ENCODE measurements at places on chromosomes 13 and 19.

DNA sequence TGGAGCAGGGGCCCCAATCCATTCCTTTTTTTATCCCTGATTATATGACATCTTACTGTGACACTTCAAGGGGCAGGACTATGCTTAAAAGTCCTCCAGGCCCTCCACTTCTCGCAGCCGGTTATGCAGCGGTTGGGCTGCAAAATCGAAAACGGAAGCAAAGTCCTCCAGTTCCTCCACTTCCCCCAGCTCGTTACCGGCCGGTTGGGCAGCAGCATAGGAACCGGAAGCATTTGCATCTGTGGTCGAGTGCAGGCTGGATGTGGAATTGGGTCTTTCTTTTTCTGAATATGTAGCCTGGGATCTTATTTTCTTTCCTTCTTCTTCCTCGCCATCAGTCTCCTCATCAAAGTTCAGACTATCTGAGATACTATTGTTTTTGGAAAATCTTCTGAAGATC is 46.1 kb downstream of the OXGR1 start:
- no peak for DNase-seq

DNA sequence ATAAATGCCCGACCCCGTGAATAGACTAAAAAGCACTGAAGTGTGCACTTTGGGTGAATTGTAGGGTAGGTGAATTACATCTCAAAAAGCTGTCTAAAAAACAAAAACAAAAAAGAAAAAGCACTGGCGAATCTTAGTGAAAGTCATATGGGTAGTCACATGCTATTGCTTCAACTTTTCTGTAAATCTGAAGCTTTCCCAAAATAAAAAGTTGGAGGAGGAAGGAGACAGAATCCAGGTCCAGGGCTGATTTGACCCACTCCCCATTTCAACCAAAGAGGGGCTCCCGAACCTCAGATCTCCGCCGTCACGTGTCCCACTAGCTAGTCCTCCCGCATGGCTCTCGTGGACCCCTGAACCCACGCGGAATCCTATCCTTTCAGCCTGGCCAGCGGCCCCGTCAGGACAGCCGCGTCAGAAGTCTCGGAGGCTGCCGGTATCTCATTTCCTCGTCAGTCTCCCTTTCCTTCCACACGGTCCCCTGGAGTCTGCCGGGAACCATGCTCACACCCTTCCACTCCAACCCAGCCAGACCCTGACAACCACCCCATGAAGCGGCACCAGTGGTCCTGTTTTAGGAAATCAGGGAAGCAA is 6.1 kb downstream of the PPP1R12C start:
- no peak for DNase-seq

DNA sequence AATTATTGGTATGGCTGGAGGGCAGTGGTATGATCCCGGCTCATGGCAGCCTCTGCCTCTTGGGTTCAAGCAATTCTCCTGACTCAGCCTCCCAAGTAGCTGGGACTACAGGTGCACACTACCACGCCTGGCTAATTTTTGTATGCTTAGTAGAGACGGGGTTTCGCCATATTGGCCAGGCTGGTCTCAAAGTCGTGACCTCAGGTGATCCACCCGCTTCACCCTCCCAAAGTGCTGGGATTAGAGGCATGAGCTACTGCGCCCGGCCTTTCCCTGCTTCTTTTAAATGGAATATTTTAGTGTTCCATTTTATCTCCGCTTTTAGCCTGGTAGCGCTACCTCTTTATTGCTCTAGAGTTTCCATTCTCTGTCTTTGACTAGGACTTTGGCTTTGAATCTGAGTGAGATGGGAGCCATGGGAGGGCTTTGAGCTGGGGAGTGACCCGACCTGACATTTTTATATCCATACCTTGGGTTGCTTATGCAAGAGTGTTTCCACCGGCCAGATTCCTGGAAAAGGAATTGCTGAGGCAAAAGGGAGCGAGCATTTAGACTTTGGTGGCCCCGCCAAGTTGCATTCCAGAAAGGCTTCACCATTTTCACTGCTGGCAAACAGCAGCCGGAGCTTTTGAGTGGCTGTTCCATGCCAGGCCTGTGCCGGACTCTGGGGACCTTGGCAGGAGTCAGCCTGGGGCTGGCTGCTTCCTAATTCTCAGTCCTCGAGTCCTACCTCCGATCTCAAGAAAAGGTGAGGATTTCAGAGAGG is 22.9 kb downstream of the BICRA start:
- no peak for DNase-seq

- no peak for DNase-seq
Observed at GRCh38 chr19:18046059-18046718, 38.2 kb downstream of the ARRDC2 start.

- DNase-seq = no peak
Observed at GRCh38 chr19:33233056-33233873, 7.6 kb upstream of the SLC7A10 start.

DNA sequence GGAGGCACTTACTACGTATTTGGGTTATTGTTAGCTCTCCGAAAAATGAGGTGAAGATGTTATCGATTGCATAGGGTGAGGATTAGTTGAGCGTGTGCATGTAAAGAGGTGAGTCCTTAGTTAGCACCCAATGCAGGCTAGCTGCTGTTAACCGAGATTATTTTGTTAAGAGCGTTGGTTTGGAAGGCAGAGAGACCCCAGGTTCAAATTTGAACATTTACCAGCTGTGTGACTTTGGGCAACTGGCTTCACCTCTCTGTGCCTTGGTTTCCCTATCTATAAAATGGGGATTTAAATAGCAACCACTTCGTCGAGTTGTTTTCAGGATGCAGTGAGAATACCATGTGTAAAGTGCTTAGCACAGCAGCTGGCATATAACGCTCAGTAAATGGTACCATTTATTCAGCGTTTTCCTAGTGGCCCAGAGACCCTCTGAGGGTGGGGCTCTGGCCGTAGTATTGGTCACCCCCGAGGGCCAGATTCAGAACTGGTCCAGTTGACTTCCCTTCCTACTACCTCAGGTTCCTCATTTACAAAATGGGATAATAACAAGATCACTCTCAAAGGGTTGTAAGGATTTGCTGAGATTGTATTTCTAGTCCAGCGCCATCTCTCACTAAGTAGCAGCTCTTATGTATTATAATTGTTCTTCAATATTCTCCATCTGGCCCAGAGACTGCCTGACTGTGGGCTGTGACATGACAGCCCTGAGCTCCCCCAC is 887 bp downstream of the SIPA1L3 start:
- DNase-seq = no peak

- no peak for DNase-seq
Observed at GRCh38 chr13:30623392-30623791, 5.7 kb downstream of the USPL1 start.

DNA sequence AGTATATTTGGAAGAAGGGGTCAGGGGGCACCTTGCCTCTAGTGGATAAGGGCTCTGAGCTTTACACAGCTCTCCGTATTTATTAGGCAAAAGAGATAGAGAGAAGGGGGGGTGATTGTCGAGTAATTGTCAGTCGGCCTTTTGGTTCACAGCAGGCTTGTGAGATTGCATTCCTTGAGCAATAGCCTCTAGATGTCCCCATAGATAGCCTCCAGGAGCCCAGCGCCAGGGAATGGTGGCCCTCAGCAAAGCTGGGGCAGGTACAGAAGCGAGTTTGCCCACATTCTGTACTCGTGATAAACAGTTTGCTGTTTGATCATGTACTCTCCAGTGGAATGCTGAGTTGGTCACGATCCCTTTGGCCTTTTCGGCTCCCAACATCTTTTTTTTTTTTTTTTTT is 4.6 kb downstream of the ZNF613 start:
- DNase-seq = no peak

- DNase-seq = no peak
Observed at GRCh38 chr13:88623150-88623549, 952.0 kb downstream of the SLITRK5 start.

DNA sequence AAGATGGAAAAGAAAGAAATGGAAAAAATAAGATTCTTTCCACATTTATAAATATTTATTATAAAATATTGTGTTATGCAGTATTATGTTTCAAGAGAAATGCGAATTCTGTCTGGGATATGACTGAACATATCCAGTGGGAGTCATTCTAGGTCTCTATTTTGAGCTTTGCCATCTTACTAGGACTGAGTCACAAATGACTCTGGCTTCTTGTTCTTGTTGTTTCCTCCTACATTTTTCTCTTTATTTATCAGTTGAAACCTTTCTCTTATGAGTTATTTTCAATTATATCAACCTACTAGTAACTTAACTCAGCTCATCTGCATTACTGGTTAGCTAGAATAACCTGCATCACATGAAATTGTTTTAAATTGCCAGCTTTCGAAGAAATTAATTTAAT is 1247.3 kb downstream of the SLITRK1 start:
- DNase-seq = no peak
